T-helper 9 cell (primary cell): ENCODE measurements at places on chromosomes 3 and 15.

- DNase-seq: no peak
Observed at GRCh38 chr3:134817297-134817696, 22.2 kb downstream of the EPHB1 start.

GRCh38 chr3:131125684-131126083 lies 99.0 kb downstream of the NEK11 start:
- no peak for DNase-seq

DNA sequence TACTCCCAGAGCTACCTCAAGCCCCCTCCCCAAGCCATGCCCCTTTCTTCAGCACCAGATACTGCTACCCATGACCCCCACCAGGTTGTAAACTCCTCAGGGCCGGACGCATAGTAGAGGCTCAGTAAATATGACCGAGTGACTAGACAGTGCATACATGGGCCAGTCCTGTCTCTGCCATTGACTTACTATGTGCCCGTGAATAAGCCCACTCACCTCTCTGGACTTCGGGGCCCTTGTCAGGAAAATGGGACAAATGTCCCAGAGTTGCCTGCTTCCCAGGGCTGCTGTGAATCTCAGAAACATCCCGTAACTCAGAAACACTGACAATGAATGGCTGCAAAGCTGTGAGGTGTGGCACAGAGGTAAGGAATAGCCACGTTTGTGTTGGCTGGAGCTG lies 48.2 kb upstream of the FGD5 start:
- DNase-seq: no peak

DNA sequence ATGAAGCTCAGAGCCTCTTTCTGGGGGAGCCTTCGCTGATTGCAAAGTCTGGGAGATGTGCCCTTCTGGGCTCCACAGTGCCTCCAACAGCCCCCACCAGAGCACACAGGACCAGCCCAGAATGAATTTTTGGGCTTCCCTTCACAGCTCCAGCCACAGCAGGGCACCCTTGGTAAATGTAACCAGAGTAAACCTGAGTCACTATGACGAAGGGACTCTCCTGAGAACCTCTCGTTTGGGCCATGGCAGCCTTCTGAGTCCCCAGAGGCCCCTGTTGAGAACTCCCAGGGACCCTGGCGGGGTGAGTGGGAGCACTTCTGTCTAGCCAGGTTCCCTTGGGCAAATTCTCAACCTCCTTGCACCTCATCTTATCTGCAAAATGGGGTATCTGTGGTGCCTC lies 20.8 kb downstream of the FAM3D start:
- no peak for DNase-seq

- no peak for DNase-seq
Observed at GRCh38 chr3:21898316-21898715, 147.3 kb upstream of the ZNF385D start.

DNA sequence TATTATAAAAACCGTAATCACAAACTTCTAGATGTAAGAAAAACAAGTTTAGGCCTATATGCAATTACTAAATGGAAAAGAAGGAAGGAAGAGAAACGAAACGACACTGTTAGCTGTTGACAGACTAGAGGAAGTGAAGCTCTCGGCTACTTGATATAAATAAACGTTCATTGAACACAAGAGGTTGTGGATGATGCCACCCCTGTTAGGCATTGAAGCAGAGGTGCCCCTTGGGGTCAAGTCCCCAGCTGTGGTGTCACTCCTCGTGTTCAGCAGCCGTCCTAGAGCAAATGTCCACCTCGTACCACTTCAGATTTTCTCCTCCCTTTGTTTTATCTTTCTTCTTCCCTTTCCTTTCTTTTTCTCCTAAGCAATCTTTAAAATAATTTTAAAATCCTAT lies 146.5 kb upstream of the UBE2E1 start:
- DNase-seq: no peak

DNA sequence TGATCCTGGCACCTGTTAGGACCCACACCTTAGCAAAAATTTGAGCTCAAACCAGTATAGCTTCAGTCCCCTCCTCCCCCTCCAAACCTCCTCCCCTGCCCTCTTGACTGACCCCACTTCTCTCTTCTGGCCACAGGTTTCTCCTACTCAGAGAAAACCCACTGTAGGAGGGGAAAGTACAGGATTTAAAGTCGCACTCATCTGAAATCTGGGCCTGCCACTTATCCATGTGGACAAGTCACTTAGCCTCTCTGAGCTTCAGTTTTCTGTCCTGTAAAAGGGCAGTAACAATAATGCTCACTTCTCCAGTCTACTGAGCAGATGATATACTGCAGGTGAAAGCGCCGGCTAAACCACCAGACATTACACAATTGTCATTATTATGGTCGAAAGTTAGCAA lies 142.7 kb downstream of the MEGF11 start:
- no peak for DNase-seq

GRCh38 chr3:74409066-74409465 lies 205.4 kb downstream of the CNTN3 start:
- DNase-seq: no peak

DNA sequence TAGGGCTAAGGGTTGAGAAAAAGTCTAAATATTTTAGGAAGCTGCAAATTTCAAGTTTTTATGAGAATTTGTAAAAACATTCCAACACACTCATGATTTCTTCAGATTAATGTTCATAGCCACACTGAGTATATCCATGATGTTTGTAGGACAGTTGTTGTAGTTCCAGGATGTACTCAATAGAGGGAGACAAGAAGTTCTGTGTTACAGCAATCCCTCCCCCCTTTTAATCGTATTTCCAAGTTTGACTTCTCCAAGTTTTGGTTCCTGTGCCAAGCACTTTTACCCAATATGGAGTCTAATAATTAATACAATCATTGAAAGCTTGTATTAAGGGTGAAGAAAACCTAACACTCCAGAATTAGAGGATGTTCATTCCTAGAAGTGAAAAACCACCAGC lies 143.4 kb downstream of the FEZF2 start:
- no peak for DNase-seq

GRCh38 chr15:51128701-51129100 lies 34.0 kb upstream of the TNFAIP8L3 start:
- no peak for DNase-seq

DNA sequence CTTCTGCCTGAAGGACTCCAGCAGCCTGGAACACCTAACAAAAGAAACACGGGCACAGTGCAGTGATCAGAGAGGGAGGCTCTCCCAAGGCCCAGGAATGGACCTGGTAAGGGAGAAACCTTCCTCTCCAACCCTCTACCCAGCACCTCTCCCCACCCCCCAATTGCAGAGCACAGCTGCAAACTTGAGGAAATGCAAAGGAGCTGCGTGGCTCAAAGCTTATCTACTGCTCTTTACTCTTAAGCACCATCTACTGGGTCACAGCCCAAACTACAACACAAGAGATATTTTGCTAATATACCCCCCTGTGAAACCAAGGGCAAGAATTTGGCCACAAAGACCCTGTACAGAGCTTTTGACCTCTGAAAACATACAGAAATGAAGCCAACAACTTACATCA lies 328.3 kb downstream of the OXSM start:
- DNase-seq: no peak

DNA sequence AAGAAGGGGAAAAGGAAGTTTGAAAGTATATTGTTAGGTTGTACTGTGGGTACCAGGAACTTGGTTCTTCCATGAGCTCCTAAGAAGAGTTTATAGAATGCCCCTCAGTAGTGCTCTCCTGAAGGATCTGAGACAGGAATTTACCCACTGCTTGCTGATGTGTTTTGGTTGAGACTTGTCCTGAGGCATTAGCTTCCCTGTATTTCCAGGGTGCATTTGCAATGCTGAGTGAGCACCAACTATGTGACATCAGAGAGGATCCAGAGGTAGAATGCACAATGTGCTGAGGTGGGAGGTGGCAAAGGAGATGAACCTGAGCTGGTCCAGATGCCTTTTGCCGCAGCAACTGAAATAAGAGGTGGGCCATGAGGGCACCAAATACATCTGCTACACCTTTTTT lies 64.3 kb upstream of the LRRC3B start:
- no peak for DNase-seq

DNA sequence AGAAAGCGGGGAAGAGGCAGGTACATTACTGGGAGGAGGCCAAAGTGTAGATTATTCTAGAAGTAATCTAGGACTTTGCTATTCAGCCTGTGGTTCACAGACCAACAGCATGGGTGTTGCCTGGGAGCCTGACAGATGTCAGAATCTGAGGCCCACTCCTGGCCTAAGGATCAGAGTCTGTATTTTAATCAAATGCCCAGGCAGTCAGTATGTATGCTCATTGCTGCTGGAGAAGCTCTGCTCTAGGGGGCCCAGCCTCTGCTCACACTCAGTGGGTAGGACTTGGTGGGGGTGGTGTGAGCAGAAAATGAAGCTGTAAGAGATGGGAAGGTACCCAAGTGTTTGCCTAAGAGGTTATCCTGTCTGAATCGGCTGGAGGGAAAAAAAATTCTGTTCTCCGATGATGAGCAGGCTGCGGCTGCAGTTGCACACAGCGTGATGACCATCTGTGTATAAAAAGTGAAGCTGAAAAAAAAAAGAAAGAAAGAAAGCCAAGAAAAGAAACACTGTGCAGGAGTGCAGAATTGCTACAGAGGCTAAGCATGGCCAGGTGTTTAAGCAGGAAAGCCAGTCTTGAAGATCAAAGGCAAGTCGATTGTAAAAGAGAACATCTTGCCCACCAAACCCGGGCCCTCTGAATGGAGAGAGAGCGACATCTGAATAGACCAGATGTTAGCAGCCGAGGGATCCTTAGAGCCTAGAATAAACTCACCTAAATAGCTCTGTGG lies 65.2 kb downstream of the EIF4E3 start:
- no peak for DNase-seq

DNA sequence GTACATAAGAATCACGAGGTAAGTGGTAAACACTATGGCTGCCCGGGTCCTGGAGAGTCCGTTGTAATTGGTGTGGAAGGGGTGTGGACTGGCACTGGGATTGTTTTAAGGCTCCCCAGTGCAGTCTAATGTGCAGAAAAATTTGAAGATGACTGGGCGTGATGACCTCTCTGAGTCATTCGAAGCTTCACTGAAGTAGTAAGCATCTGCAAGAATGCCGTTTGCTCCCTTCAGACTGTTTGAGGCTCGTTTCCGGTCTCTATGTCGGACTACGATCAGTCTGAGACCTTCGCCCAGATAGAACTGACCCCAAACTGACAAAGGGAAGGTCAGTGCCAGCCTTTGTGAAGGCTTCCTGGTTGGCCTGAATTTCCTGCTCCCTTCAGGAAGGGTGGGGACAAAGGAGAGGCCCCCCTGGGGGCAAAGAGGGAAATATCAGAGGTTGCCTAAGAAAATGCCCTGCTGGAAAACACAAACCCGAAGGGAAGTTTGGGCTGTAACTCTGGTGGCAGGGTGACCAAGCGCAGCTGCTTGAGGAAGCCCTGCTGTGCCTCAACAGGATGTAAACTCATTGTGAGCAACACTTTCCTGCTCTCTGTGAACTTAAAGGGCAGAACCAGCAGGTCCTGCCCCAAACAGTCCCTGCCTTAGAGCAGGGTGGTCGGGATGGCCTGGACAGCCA lies 34.6 kb downstream of the BTD start:
- DNase-seq: no peak

DNA sequence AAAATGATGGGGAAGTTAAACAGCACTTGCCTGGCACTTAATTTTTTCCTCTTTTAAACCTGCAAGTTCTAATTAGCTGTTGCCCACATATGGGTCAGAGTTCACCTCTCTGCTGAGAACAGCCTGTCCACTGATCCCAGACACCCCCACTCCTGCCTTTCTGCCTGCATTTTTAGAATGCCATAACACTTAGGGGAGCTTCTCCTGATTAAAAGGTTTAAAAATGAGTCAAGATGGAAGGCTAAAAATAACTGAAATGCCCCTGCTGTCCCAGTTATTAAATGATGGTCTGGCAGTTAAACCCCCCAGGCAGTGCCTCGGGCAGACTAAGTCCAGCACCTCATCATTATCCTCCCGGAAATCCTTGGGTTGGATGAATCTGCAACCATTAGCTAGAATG lies 913.6 kb upstream of the ARPP21 start:
- no peak for DNase-seq

DNA sequence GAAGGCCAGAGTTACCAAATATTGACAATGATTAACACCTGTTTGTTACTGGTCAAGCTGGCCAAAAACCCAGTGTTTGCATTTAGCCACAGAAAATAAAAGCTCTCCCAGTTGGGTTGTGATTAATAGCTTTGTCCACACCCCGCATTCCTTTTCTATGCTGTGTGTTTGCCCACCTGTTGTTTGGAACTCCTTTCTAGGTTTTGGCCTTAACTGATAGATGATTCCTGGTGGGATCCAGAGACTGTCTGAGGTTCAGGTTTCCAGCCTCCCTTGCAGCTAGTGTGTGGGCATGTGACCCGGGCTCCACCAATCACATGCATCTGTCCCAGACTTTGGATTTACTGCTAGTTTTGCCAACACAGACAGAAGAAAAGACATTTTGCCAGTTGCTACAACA lies 83.8 kb downstream of the PTPRG start:
- no peak for DNase-seq

DNA sequence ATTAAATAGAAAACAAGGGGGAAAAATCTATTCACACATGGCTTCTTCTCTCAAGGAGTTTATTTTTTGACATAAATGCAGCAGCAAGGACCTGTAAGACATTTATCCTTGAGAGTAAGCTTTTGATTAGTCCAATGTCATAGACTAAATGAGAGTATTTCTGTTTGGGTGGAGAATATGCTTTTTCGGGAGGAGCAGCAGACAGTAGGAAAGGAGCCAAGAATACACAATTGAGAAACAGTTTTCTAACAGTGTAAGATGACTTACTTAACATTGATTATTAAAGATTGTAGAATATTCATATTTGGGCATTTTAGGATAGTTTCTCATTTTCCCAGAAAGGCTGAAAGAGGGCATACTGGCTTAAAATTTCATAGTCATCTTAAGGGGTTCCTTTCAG lies 65.9 kb upstream of the PAQR5 start:
- DNase-seq: no peak

- no peak for DNase-seq
Observed at GRCh38 chr15:35987056-35987455, 441.1 kb upstream of the DPH6 start.

DNA sequence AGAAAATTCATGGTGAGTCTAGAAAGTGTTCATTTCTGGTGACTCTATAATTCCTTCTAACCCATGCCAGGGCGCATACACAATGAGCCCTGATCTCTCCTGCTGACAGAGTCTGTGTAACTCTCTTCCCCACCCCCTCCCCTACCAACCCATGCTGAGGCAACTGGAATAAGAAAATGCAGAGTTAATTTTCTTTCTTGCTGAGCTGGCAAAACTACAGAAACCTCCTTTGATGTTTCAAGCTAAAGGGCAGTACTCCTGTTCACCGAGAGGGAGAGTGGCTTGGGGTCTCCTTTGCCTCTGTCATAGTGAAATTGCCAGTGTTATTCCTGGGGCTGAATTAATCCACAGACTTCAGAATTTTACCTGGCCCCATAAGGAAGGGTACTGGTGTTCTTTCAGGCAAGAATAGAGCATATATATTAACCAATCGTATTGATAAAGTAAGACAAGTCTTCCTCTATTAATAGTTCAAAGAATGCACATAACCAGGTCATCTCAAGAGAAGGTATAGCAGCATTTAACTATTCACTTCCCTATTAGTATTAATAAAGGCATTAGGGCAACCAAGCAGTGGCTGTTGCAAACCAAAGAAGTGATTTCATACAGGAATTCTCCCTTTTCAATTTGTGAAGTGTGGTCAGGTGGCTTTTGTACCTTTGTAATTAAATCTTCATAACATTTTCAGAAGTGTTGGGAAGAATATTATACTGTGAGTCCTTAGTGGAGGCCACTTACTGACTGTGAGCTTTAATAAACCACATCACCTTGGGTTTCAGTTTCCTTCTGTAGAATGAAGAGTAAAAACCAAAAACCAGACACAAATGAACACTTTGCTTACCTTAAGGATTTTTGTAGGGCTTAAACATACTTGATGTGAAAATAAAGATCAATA lies 4.1 kb downstream of the GAP43 start:
- no peak for DNase-seq
